ENCODE measurements at places on chromosomes 7 and 10. TPM values are rescaled to one million over a fixed set of nuclear protein-coding genes. Genes with fewer than 3 reads are reported as not detected.

- no peak for DNase-seq
- no peak overlapping the region for H3K27ac ChIP-seq
- peaks cover 3% of the 10 kb centered on the region for H3K27me3 ChIP-seq
- no peaks in the 10 kb centered on the region for H3K36me3 ChIP-seq
- no peaks in the 10 kb centered on the region for H3K4me1 ChIP-seq
Observed at GRCh38 chr10:116815641-116816415, 33.5 kb upstream of the ENO4 start.

ATP6V0A4 gene
- not detected for total RNA-seq

- H3K4me3 ChIP-seq = no peak overlapping the region
- no peak for DNase-seq
- no peaks in the 10 kb centered on the region for H3K4me1 ChIP-seq
- no peaks in the 10 kb centered on the region for H3K36me3 ChIP-seq
Observed at GRCh38 chr7:28939844-28940544, 18.1 kb downstream of the TRIL start.

CPN1 gene
- total RNA-seq = 95.7 TPM

DNA sequence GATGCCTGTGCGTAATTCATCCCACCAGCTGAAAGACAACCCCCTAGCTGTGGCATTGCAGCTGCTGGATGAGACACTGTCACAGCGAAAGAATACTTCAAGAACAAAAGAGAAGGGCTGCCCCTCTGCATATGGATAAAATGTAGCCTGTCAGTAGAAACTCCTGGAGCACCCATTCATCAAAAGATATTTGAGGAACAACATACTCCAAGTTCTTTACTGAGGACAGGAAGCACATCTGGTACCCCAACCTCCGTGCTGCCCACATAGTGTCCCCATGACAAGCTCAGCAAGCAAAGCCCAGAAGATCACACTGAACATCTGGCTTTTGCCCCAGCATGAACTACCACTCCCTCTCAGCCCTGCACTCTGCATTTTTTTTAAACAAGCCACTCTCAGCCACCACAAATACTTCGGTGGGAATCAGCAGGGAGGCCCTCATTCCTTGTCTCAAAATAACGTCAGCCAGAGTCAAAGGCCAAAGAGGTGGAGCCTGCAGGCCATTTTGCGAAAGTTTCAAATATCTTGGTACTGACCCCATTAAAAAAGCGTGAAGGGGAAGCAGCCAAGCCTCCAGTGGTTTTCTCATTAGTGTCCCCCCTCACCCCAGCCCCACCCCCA is 1.7 kb downstream of the CREB3L2 start:
- H3K4me3 ChIP-seq = peak overlapping the region; percentile 62
- no peaks in the 10 kb centered on the region for H3K27me3 ChIP-seq
- H3K27ac ChIP-seq = peak overlapping the region; percentile 97
- peak; percentile 60 for DNase-seq
- no peaks in the 10 kb centered on the region for H3K36me3 ChIP-seq
- H3K4me1 ChIP-seq = peaks cover 30% of the 10 kb centered on the region

TRIM73 gene
- total RNA-seq = 1.7 TPM

BEND7 gene
- total RNA-seq = 10.1 TPM

DNA sequence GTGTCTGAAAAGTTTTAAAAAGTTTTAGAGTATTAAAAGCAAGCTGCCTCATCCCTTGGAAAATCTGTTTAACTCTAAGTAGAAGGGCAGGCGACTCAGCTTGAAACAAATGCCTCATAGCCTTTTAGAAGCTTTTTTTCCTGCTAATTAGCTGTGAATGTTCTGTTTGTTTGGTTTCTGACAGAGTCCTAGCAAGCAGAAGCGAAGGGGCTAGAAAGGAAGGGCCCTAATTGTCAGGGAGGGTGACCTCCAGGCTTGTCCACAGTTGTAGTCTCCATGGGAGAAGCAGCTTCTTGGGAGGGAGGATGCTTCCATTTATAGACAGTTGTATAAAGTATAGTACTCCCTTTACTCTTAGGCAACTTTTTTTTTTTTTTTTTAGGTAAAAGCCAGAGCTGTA is 90.9 kb downstream of the DNAJC1 start:
- no peak overlapping the region for H3K27ac ChIP-seq
- H3K27me3 ChIP-seq = no peaks in the 10 kb centered on the region
- H3K4me1 ChIP-seq = no peaks in the 10 kb centered on the region
- H3K4me3 ChIP-seq = no peak overlapping the region
- no peak for DNase-seq
- H3K36me3 ChIP-seq = no peaks in the 10 kb centered on the region

DNA sequence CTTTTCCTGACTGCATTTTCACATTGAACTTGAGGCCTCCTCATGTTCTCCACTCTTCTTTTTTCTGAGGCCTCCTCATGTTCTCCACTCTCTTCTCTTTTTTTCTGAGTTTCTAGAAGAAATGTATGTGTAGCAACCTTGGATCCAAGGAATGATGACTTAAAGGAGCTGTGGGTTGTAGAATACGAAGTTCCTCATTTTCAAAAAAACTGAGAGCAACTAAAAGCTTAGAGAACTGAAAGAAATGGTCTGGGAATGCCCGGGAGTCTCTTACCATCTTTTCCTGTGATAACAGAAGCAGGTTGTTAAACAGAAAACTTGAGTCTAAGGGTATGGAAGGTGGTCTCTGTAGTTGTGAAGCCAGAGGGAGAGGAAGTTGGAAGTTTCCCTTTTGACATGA is 32.8 kb downstream of the MRPS33 start:
- DNase-seq = no peak
- no peak overlapping the region for H3K27ac ChIP-seq
- no peaks in the 10 kb centered on the region for H3K36me3 ChIP-seq
- no peaks in the 10 kb centered on the region for H3K27me3 ChIP-seq

IDI2 gene
- total RNA-seq = not detected

CPA4 gene
- 0.05 TPM for total RNA-seq

DNA sequence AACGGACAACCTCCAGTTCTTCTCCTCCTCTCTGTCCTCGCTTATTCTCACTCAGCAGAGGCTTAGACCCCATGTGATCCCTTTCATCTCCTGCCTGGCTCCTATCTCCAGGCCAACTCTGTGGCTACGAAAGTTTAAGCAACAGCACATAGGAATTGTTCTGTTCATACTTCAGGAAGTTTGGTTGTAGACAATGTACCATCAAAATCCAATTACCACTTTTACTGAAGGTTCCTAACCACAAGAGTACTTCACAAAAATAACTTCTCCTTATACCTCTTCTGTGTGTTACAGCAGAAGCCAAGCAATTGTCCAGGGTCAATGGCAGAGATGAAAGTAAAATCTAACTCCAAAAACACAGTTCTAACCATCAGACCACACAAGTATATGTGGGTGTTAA is 80.0 kb downstream of the SLC25A13 start:
- no peak overlapping the region for H3K27ac ChIP-seq
- peaks cover 5% of the 10 kb centered on the region for H3K4me1 ChIP-seq
- no peaks in the 10 kb centered on the region for H3K36me3 ChIP-seq
- DNase-seq = no peak

DNA sequence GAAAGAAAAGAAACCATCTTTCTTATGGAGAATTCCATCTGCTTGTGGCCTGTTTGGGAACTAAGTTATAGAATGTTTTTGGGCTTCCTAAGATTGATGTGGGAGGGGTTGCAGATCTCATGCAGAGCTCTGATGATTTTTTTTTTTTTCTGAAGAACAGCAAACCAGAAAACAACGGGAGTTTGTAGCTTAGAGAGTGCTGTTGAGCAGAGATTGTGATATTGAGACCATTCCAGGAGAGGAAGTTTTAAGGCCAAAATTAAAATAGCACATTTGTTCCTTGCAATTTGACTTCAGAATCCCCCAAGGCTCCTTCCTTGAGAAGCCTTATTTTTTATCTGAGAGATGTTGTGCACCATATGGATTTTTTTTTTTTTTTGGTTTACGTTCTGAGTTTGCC is 159.5 kb upstream of the NRP1 start:
- H3K36me3 ChIP-seq = no peaks in the 10 kb centered on the region
- H3K27me3 ChIP-seq = no peaks in the 10 kb centered on the region
- no peak for DNase-seq
- H3K4me3 ChIP-seq = no peak overlapping the region
- H3K4me1 ChIP-seq = no peaks in the 10 kb centered on the region
- H3K27ac ChIP-seq = no peak overlapping the region

- no peak overlapping the region for H3K4me3 ChIP-seq
- H3K27me3 ChIP-seq = no peaks in the 10 kb centered on the region
- H3K27ac ChIP-seq = no peak overlapping the region
- no peak for DNase-seq
Observed at GRCh38 chr7:135409845-135410542, 99.9 kb downstream of the CNOT4 start.

- no peak overlapping the region for H3K27ac ChIP-seq
- no peaks in the 10 kb centered on the region for H3K27me3 ChIP-seq
- DNase-seq = no peak
Observed at GRCh38 chr7:142024547-142024946, 28.9 kb downstream of the MGAM start.

DNA sequence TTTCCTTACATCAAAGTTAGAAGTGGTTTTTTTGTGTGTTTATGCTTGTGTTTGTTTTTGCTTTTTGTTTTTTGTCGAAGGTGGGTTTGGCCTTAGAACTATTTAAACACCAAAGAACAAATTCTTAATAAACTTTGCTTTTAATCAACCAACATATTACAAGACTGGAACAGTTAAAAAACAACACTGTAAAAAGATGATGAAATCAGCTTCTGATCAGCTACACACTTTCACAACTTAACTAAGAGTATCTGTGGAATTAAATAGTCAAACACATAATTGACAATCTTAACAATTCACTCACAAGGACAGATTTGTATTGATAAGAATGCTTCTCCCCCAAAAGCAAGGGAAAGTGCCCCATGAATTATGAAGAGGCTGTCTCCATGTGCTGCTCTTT is 58.8 kb downstream of the MRPL32 start:
- no peaks in the 10 kb centered on the region for H3K27me3 ChIP-seq
- no peak for DNase-seq
- no peak overlapping the region for H3K27ac ChIP-seq
- H3K36me3 ChIP-seq = no peaks in the 10 kb centered on the region
- no peak overlapping the region for H3K4me3 ChIP-seq

CPA5 gene
- not detected for total RNA-seq

TMEM270 gene
- not detected for total RNA-seq

- H3K36me3 ChIP-seq = no peaks in the 10 kb centered on the region
- peaks cover 55% of the 10 kb centered on the region for H3K4me1 ChIP-seq
- no peaks in the 10 kb centered on the region for H3K27me3 ChIP-seq
- peak overlapping the region; percentile 40 for H3K4me3 ChIP-seq
- no peak for DNase-seq
- no peak overlapping the region for H3K27ac ChIP-seq
Observed at GRCh38 chr7:155374276-155375252, 76.9 kb downstream of the INSIG1 start.

GRCh38 chr7:76149847-76150691 is 51.6 kb upstream of the SRRM3 start:
- no peak overlapping the region for H3K4me3 ChIP-seq
- H3K27me3 ChIP-seq = no peaks in the 10 kb centered on the region

GRCh38 chr7:135712182-135712782 is 15.7 kb downstream of the SLC13A4 start:
- no peak overlapping the region for H3K4me3 ChIP-seq
- no peak for DNase-seq
- no peak overlapping the region for H3K27ac ChIP-seq
- H3K36me3 ChIP-seq = no peaks in the 10 kb centered on the region
- H3K27me3 ChIP-seq = no peaks in the 10 kb centered on the region

DIP2C gene
- 12.2 TPM for total RNA-seq

DNA sequence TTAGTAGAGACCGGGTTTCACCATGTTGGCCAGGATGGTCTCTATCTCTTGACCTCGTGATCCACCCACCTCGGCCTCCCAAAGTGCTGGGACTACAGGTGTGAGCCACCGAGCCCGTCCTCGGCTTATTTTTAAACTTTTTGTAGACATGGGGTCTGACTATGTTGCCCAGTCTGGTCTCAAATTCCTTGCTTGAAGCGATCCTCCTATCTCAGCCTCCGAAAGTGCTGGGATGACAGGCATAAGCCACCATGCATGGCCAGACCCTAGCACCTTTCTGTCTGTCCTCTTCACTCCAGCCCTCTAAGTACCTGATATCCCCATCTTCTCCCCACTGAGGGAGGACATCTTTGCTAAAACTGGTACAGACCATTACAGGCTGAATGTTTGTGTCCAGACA is 41.4 kb downstream of the TMEM130 start:
- no peak overlapping the region for H3K4me3 ChIP-seq
- H3K27me3 ChIP-seq = no peaks in the 10 kb centered on the region
- DNase-seq = no peak
- no peaks in the 10 kb centered on the region for H3K4me1 ChIP-seq

DNA sequence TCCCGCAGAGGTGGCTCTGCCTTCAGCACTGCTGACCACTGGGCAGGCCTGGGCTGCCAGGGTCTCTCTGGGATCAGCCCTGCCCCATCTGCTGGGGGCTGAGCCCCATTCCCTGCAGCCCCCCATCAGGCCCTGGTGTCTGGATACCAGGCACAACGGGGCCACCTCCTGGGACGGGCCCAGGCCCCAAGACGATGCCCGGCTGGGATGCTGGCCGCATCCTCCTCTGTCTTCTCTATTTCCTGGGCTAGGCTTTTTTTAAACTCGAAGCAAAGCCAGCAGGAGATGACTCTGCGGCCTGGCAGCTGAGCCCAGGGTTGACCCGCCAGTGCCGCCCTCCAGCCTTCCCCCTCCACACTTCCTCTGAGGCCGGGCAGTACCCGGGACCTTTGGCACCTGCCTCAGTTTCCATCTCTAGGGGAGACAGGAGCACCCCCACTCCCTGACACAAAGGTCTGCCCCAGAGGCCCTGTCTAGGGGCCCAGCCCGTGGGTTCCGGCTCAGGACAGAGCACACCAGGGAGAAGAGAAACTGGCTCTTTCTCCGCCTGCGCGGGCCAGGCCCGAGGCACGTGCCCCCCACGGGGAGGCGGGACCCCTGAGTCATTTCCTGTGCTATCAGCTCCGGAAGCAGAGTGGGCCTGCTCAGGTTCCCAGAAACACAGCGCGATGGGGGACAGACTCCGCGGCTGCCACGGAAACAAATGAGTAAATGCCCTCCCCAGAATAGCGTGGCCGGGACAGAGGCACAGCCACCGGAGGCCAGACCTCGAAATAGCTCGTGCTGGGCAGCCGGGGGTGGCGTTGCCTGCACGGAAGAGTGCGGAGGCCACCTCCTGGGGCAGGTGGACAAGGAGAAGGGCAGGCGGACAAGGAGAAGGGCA is 84.6 kb upstream of the PDGFA start:
- peaks cover 9% of the 10 kb centered on the region for H3K4me1 ChIP-seq
- no peaks in the 10 kb centered on the region for H3K27me3 ChIP-seq
- peak; percentile 50 for DNase-seq

ERVW-1 gene
- total RNA-seq = not detected

DNA sequence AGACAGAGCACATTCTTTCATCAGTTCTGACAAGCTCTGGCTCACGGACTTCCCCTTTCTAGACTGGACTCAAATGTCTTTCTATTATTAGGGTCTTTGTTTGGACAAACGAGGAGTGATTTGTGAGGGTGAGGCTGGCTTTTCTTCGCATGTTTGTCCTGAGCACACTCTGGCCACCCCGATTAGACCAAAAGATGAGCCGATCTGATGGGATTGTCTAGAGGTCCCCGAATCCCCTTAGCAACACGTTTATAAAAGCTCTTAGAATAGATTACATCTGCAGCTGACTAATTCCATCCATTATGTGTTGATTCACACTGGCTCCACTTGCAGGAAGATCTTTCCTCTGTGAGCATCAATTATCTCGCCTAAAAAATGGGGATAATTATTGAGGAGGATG is 675.4 kb upstream of the AUTS2 start:
- H3K4me1 ChIP-seq = no peaks in the 10 kb centered on the region
- no peak overlapping the region for H3K27ac ChIP-seq
- H3K36me3 ChIP-seq = no peaks in the 10 kb centered on the region
- no peak overlapping the region for H3K4me3 ChIP-seq
- H3K27me3 ChIP-seq = no peaks in the 10 kb centered on the region

SNX10 gene
- 14.0 TPM for total RNA-seq
